ENCODE measurements at places on chromosomes 6 and 20.

- peak; percentile 77 for DNase-seq
These were observed 11.5 kb downstream of the SDC4 start for GRCh38 chr20:45336530-45337366.

DNA sequence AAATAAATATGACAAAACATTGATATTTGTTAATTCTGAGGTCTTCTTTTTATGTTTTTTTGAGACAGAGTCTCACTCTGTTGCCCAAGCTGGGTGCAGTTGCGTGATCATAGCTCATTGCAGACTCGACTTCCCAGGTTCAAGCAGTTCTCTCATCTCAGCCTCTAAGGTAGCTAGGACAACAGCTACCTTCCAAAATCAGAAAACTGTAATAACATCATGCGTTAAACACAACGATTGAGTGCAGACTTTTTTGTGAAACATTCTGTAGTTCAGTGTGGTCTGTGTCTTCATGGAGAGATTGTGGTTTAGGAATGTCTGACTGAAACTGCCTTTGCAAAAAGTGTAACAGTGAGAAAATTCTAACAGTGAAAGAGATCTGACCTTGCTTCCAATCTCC, 16.1 kb upstream of the DOK5 start:
- no peak for DNase-seq

GRCh38 chr20:20393207-20394120, 25.6 kb downstream of the INSM1 start:
- DNase-seq: peak; percentile 5

DNA sequence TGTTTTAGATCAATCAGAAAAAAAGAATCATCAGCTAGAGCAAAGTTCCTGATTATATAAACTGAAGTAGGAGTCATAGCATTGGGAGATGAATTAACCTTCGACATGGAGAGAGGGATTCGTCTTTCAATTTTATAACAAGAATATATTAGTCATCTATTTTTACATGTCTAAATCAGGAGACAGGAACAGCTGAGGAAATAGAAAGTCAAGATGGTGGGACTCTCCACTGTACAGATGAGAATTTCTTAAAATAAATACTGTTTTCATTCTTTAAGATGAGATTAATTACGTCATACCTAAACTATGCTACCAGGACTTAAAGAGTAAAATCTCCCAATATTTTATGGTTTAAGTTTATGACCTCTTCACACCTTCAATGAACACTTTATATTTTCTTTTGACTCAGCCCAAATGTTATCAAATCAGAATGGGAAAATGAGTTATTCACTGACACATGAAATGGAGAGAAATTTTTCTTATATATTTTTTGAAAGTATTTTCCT, 1137.7 kb downstream of the EPHA7 start:
- DNase-seq: no peak

DNA sequence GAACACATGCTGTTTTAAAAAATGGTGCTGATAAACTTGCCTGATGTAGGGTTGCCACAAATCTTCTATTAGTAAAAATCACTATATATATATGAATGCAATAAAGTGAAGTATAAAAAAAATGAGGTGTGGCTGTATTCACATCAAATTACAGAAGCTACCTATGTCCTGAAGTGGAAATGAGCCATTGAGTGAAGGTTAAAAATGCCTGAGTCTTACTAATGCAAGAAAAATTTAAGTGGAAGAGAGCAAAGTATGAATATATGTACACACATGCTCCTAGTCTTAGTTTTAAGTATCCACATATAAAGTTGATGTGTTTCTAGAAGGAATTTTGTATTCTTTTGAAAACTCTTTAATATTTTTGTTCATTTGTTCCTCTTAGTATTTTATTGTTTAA, 808.3 kb upstream of the MAN1A1 start:
- DNase-seq: no peak

DNA sequence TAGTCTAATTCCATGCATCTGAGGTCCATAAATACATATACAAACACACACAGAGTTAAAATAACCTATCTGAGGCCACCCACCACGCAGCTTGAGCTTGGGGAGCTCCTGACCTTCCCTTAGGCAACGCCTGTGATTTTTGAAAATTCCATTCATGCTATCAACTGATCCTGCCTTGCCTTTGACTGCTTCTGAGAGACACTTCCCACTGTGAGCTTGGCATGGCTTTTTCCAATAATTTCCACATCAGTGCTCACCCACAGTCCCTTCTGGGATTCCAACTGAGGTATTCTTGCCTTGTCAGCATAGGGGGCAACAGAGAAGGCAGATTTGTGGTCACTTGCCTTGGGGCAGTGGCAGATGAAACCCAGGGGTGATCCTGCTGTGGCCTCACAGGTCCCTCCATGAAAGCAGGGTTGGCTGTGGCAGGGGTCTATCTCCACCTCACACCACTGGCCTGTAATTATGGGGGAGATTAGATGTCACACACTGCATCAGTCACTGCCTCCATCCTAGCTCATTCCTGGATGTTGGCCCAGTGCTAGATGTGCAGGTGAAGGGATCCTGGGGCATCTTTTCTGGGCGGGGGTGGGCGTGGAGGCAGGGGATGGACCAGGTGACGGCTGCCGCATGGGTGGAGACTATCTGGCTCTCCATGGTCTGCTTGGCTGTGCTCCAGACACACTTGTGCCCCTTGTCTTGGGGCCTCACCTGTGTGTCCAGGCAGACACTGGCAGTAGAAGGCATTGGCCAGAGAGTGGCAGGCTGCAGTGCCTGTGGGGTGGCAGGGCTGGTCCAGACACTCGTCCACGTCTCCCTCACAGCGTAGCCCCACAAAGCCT, 11.2 kb upstream of the GPSM3 start:
- no peak for DNase-seq

DNA sequence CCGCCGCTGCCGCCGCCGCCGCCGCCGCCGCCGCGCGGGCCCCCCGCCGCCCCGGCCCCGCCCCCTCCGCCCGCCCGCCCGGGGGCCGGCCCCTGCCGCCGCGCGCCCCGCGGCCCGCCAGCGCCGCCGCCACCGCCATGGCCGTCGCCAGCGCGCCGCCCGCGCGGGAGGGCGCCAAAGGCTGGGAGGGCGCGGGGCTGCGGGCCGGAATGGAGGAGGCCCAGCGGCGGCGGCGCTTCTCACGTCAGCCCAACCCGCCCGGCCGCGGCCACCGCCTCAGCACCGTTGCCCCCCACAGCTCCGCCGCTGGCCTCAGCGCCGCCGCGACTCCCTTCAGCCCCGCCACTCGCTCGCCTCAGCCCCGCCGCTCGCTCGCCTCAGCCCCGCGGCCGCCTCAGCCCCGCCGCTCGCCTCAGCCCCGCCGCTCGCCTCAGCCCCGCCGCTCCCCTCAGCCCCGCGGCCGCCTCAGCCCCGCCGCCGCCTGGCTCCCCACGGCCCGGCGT, 258 bp downstream of the PHF10 start:
- peak; percentile 22 for DNase-seq

- DNase-seq: no peak
These were observed 1.0 kb upstream of the LY6G6D start for GRCh38 chr6:31713991-31714684.
